Cardiac muscle cell (in vitro differentiated cells and primary cell): ENCODE measurements at places on chromosomes 2 and 18. TPM values are rescaled to one million over a fixed set of nuclear protein-coding genes. Genes with fewer than 3 reads are reported as not detected.

GRCh38 chr2:55857766-55858165, 65.8 kb downstream of the EFEMP1 start:
- H3K4me3 ChIP-seq = no peak overlapping the region
- H3K27ac ChIP-seq = no peak overlapping the region
- H3K36me3 ChIP-seq = no peaks in the 10 kb centered on the region
- H3K27me3 ChIP-seq = no peaks in the 10 kb centered on the region

- H3K36me3 ChIP-seq = no peaks in the 10 kb centered on the region
- H3K4me1 ChIP-seq = peaks cover 63% of the 10 kb centered on the region
- no peaks in the 10 kb centered on the region for H3K27me3 ChIP-seq
- no peak for DNase-seq
- no peak overlapping the region for H3K4me3 ChIP-seq
These were observed 129.9 kb downstream of the L3MBTL4 start for GRCh38 chr18:6284761-6285160.

EIF4E2 gene
- 48.0 and 53.2 TPM in 2 replicates for total RNA-seq

DNA sequence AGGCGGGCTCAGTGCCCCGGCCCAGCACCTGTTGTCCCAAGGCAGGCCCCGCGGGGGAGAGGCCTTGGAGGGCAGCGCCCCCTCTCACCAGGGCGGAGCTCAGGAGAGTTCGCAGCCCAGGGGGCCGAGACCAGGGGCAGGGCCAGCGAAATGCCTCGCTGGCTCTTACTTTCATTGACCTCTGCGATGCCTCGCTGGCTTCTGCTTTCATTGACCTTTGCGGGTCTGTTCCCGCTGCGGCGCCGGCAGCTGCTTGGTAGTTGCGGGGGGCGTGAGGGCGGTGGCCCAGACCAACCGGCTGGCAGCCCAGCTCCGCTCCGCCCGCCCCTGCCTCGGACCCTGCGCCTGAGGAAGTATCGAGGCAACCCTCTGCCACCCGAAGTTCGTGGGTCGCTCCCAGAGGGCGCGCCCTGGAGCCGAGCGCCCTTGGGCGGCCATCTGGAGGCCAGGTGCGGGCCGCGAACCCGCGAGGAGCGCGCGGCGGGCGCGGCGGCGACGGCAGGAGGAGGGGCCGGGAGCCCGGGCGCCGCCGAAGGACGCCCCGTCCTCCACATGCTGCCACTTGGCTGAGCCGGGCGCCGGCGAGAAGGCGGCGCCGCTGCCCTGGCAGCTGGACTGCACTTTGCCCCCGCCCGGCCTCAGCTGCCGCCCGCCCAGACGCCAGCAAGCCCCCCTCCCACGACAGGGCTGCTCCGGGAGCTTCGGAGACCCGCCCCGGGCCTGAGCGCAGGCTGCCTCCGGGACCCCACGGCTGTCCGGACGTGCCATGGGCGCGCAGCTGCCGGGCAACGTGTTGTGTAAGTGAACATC, 118.0 kb upstream of the MSTN start:
- no peaks in the 10 kb centered on the region for H3K27me3 ChIP-seq
- H3K4me1 ChIP-seq = peaks cover 8% of the 10 kb centered on the region
- peak; percentile 70 for DNase-seq
- H3K4me3 ChIP-seq = peak overlapping the region; percentile 57

DNA sequence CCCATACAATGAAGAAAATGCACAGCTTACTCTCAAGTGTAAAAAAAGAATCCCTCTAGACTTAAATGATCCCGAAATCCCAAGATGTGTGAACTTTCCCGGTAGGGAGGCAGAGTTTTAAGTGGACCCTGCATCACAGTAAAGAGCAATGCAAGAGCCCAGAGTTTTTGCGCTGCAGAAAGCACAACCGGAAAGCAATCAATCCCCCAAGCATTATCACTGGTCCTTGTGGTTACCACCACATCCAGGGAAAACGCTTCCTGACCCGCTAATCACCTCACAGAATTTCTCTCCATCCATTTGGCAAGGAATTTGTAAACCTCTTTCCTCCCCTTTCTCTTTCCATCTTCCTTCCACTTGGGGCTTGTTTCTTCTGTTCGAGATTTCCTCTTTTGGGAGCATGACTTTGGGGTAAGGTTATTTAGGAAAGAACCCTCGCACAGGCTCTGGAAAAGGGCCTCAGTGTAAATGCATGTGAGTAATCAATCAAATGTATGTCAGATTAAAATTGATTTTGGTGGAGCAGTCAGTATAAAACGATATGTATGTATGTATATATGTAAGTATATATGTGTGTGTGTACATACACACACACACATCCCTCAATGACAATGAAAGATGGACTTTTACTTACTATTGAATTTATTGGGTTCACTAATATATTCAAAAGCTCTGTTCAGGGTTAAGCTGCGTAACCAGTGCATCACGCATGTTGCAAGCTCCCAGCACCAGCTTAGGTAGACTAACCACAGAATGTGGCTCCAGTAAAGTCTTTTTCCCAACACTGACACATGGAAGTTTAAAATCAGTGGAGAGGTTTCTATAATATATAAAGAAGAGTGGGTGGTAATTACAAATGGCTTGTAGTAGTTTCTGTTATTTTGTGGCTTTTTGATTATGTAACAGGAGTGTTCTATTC, 1.6 kb downstream of the PLCL1 start:
- H3K27me3 ChIP-seq = peaks cover 34% of the 10 kb centered on the region
- H3K27ac ChIP-seq = no peak overlapping the region
- H3K36me3 ChIP-seq = no peaks in the 10 kb centered on the region
- H3K4me1 ChIP-seq = peaks cover 29% of the 10 kb centered on the region
